ENCODE measurements at places on chromosomes 11 and 22. TPM values are rescaled to one million over a fixed set of nuclear protein-coding genes. Genes with fewer than 3 reads are reported as not detected.

Gene OR8D1
- not detected for total RNA-seq

DNA sequence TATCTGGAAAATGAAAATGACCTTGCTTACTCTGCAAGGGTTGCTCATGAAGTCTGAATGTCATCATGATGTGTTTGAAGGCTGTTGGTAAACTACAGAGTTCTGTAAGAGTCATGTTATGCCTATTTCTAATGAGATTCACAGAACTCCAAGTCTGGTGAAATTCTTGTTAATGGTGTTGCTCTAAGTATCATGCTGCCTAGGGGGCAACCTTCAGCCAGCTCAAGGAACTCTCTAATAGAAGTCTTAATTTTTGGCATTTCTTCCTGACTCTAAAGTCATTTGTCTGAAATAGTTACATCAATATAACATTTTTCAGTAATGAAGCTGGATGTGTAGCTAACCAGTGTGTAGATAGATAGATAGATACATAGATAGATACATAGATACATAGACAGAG lies 302.8 kb downstream of the FAT3 start:
- H3K4me3 ChIP-seq: no peak overlapping the region
- H3K4me1 ChIP-seq: no peaks in the 10 kb centered on the region
- H3K27ac ChIP-seq: no peak overlapping the region
- no peaks in the 10 kb centered on the region for H3K36me3 ChIP-seq
- no peak for DNase-seq
- H3K27me3 ChIP-seq: no peaks in the 10 kb centered on the region

DNA sequence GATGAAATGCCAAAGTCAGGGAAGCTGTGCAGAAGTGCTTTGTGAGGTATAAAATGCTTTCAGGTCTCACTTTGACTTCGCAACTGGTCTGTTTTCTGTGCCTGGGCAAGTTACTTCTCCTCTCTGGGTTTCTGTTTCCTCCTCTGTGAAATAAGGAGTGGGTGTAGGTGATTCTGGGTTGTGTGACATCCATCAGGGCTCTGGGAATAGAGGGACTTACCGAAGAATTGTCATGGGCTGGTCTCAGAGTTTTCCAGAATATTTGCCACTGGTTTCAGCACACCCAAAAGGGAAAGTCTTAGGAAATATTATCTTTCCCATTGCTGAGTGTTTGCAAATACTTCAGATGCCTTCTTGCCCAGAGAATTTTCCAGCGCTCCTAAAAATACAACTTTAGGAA lies 118.4 kb downstream of the KIAA1671 start:
- peak overlapping the region; percentile 36 for H3K4me3 ChIP-seq
- no peaks in the 10 kb centered on the region for H3K36me3 ChIP-seq
- DNase-seq: no peak
- H3K27me3 ChIP-seq: no peaks in the 10 kb centered on the region

DNA sequence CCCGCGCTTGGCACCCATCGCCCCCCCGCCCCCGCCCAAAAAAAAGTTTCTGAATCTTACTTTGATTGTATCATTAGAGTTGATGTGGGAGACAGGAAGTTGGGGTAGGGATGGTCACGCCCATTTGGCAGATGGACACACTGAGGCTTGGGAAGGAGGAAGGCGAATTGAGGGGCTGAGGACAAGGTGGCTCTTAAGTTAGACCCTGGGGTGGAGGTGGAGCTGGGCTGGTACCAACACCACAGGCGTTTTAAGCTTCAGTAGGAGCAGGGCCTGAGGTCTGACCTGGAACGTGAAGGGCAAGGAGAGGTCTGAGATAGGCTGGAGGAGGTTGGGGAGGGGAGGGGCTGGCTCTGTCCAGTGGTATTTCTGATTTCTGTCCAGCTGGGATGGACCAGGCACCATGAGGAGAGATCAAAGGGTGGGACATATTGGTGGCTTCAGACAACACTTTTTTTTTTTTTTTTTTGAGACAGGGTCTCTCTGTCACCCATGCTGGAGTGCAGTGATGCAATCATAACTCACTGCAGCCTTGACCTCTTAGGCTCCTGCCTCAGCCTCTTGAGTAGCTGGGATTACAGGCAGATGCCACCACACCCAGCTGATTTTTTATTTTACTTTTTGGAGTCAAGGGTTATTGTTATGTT lies 799 bp upstream of the CDC42BPG start:
- H3K4me1 ChIP-seq: peaks cover 30% of the 10 kb centered on the region
- no peak for DNase-seq
- H3K4me3 ChIP-seq: peak overlapping the region; percentile 61
- no peaks in the 10 kb centered on the region for H3K36me3 ChIP-seq

- no peaks in the 10 kb centered on the region for H3K27me3 ChIP-seq
- no peaks in the 10 kb centered on the region for H3K4me1 ChIP-seq
- peaks cover 29% of the 10 kb centered on the region for H3K36me3 ChIP-seq
- H3K27ac ChIP-seq: no peak overlapping the region
- H3K4me3 ChIP-seq: no peak overlapping the region
Measured at GRCh38 chr11:126405374-126405773, 49.9 kb downstream of the ST3GAL4 start.

GRCh38 chr11:66851698-66852465 lies 5.0 kb upstream of the LRFN4 start:
- H3K4me1 ChIP-seq: peaks cover 6% of the 10 kb centered on the region
- peak; percentile 65 for DNase-seq
- peaks cover 9% of the 10 kb centered on the region for H3K36me3 ChIP-seq
- H3K4me3 ChIP-seq: no peak overlapping the region
- H3K27me3 ChIP-seq: no peaks in the 10 kb centered on the region

- no peak overlapping the region for H3K4me3 ChIP-seq
- no peaks in the 10 kb centered on the region for H3K36me3 ChIP-seq
- DNase-seq: no peak
- no peaks in the 10 kb centered on the region for H3K27me3 ChIP-seq
Measured at GRCh38 chr11:58652726-58653280, 30.3 kb downstream of the CNTF start.

DNA sequence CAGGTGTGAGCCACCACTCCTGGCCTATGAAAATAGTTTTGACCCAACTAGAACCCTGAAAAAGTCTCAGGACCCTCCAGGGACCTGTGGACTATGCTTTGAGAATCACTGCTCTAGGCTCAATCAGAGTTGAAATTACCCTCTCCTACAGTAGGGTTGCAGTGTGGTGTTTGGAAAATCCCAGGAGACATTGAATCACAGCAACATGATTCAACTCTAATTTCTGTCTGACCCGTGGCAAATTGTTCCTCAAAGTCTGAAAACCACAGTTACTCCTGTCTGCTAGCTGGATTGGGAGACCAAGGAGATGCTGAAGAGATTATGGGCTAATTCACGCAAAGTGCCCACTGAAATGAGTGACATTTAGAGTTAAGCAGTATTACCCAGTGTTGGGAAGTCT lies 5.4 kb upstream of the MTMR3 start:
- no peak for DNase-seq
- H3K27ac ChIP-seq: no peak overlapping the region
- no peaks in the 10 kb centered on the region for H3K27me3 ChIP-seq
- no peaks in the 10 kb centered on the region for H3K36me3 ChIP-seq

Gene INS
- total RNA-seq: not detected

Gene TMPRSS13
- 9.9 TPM for total RNA-seq

Gene MUC6
- not detected for total RNA-seq

DNA sequence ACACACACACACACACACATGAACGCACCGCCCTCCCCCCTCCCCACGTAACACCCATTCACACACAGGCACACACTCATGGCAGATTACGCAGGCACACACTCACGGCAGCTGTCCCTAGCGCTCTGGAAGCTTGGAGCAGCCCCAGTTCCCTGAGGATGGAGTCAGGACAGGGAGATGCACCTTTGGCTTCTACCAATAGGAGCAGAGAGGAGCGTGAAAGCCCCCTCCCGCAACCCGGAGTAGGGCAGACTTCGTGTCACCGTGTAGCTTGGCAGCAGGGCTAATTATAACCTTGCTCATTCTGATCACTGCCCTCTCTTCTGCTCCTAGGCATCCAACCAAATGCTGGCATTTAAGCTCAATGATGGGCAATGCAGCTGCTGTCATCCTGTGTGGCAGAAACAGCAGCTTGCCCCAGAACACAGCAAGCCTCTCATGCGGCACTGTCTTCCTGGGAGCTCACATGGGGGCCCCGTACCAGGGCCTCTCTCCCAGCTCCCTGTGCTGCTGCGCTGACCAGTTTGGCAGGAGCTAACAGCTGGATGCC lies 31.9 kb downstream of the ANKK1 start:
- no peak for DNase-seq
- no peaks in the 10 kb centered on the region for H3K4me1 ChIP-seq
- no peaks in the 10 kb centered on the region for H3K36me3 ChIP-seq
- H3K4me3 ChIP-seq: no peak overlapping the region
- no peak overlapping the region for H3K27ac ChIP-seq
- H3K27me3 ChIP-seq: no peaks in the 10 kb centered on the region

DNA sequence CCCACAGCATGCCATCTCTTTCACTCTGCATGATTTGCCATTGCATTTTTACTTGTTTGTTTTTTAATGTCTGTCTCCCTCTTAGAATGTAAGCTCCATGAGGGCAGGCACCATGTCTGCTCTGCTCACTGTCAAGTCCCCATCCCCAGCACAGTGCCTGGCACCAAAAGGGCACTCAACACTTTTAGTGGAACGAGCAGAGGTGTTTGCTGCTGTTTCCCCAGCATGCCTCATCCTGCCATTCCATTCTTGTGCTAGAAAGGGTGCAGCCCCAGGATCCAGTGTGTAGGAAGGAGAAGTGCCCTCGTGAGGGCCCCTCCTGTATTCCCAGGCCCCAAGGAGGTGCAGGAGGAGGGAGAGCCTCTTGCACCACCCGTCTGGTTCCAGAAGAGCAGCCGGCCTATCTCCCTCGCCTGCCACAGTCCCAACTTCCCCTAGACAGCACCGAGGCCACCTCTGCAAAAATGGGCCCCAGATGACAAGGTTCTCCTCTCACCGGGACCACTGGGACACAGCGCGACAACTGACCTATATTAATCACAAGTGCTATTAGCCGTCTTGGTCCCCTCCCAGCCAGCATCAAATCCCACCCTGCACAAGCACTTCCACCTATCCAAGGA lies 33.3 kb upstream of the CACNG2 start:
- H3K4me3 ChIP-seq: no peak overlapping the region
- H3K27ac ChIP-seq: no peak overlapping the region
- peaks cover 17% of the 10 kb centered on the region for H3K27me3 ChIP-seq
- H3K4me1 ChIP-seq: no peaks in the 10 kb centered on the region
- H3K36me3 ChIP-seq: no peaks in the 10 kb centered on the region
